Mucosa of descending colon (tissue), 3 donors: ENCODE measurements at places on chromosomes 3 and 15. TPM values are rescaled to one million over a fixed set of nuclear protein-coding genes. Genes with fewer than 3 reads are reported as not detected.

DNA sequence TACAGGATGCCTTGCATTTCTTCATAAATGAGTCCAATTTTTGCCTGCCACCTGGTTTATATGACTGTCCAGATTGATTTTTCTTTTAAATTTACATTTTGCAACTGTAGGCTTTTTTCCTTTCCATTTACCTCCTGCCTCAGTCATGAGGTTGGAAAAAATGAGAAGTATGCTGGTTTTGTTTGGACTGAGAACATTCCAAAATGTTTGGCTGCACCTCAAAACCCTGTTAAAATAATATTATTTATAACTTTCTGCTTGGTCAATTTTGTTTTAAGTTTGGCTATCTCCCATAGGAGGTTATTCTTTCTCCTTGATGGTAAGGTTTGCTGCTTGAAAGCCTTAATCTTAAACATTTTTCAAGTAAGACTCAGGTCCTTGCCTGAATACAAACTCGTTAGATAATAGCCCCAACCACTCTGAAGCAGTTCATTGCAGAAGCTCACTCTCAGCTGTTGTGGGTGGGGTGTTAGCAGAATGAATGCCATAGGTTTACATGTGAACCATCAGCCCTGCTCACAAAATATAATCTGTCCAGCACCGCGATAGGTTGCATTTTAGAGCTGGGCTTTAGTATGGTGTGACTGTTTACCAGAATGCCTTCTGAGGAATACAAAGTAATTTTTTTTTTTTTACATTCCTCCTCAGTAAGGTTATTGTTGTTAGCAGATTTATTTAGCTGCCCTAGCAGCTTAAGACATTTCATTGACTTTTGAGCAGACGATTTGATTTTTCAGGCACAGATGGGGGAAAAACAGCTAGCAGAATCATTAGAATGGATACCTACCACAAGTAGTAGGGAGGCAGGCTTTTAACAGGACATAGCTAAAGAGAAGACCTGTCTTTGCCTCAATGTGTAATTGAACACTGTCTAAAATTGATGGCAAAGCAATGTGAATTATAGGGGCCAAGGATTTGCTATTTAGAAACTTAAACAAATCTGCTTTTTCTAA is 630.8 kb upstream of the KCNMB2 start:
- DNase-seq = no peak

- no peak for DNase-seq
Observed at GRCh38 chr3:146991907-146992306, 386.8 kb upstream of the PLSCR5 start.

DNA sequence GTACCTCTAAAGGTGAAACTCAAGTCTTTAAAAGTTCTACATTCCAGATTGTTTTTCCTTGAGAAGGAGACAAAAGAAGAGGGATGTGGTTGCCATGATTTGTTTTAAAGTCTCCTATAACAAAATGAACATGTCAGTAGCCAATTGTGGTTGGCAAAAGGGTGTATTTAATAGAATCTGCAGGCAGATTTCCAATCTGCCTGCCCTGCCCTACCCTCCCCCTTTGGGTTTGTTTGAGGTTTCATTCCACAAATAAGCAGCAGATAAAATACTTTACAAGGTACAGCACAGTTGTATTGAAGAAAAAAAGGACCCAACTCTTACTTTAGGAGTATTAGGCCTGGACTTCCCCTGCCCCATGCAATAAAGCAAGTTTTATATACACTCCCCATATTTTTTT is 59.5 kb downstream of the MLH1 start:
- DNase-seq = no peak

The CCR8 gene
- total RNA-seq = 0.36 TPM

DNA sequence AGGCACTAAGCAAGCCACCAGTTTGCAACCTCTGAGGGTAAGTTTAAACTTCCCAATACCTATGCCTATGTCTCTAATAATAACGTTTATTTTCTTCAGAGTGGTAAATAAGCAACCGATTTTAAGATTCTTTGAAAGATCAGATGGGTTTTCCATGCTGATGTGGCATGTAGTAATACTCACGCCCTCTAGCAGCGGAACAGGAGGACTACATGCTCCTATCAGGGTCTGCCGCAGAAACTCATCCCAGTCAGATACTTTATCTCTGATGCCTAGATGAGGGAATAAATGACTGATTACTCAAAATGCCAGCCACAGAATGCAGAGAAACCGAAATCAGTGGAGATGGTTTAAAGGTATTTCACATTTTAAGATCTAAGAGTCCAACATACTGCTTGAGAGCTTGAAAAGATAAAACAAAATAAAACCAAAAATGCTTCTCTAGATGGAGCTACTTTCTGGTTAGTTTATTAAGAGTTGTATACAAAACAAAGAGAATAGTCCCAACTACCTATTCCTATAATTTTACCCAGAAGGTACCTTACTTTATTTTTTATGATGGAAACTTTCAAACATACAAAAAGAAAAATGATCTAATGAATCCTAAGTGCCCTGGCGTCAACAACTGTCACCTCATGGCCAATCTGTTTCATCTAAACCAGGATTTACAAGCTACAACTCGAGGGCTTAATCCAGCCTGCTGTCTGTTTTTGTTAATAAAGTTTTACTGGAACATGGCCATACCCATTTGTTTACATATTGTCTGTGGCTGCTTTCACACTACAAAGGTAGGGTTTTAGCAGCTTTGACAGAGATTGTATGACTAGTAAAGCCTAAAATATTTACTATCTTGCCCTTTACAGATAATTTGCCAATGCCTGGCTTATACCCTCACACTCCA is 37.5 kb upstream of the STIMATE start:
- DNase-seq = no peak

The CX3CR1 gene
- 0.70 TPM for total RNA-seq

GRCh38 chr3:194077602-194078001 is 58.3 kb upstream of the HES1 start:
- no peak for DNase-seq

The BOC gene
- 12.1 TPM for total RNA-seq

The GHSR gene
- total RNA-seq = not detected

- no peak for DNase-seq
Observed at GRCh38 chr3:128559486-128560225, 66.7 kb upstream of the GATA2 start.

DNA sequence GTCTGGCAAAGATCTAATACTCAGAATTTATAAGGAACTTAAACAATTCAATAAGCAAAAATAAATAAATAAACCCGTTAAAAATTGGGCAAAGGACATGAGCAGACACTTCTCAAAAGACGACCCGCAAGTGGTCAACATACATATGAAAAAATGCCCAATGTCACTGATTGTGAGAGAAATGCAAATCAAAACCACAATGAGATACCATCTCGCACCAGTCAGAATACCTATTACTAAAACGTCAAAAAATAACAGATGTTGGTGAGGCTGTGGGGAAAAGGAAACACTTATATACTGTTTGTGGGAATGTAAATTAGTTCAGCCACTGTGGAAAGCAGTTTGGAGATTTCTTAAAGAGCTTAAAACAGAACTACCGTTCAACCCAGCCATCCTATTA is 188.0 kb upstream of the MRPL3 start:
- DNase-seq = no peak

The TM2D3 gene
- total RNA-seq = 54.0 TPM

The GUCA1C gene
- total RNA-seq = not detected

The ECE2 gene
- not detected for total RNA-seq

- no peak for DNase-seq
Observed at GRCh38 chr15:88428053-88428452, 39.1 kb downstream of the MRPL46 start.

The AMOTL2 gene
- 17.9 TPM for total RNA-seq

The CD276 gene
- total RNA-seq = 26.2 TPM

DNA sequence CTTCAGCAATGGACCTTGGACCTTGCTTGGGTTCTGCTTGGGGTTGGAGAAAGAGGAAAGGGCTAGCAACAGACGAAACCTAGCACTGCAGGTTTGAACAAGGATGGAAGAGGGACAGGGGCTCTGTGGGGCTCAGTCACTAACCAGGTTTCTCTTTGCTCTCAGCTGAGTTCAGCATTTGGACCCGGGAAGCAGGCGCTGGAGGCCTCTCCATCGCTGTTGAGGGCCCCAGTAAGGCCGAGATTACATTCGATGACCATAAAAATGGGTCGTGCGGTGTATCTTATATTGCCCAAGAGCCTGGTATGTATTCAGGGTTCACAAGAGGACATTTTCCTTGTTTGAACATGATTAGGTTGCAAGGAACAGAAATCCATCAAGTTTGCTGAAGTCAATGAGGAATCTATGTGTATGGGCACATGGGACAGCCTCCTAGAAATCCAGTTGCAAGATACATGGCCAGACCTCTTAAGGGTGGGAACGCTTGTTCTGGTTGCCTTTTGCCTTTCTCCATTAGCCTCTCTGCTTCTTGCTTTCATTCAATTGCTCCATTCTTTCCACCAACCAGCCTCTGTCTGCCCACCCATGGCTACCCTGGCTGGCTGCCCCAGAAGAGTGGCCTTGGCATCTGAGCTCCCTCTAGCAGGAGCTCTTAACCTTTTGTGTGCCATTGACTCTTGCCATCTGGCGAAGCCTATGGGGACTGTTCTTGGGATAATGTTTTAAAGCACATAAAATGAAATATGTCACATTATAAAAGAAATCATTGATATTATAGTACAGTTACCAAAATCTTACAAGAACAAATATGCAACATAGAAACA is 55.9 kb downstream of the DNASE1L3 start:
- no peak for DNase-seq

- no peak for DNase-seq
Observed at GRCh38 chr15:93848490-93848889, 382.9 kb upstream of the MCTP2 start.

DNA sequence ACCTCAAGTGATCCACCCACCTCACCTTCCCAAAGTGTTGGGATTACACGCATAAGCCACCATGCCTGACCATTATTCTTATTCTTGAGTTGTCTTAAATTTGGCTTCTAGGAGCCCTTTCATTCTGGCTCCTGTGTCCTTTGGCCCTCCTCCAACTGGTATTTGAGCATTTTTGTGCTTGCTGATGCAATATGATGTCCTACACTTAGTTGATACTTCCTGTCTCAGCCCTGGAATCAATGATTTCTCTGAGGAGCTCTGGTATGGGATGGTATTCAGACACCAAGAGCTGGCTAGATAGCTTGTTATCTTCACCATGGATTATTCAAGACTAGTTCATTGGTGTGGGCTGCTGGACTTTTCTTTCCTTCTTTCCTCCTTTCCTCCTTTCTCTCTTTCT is 25.4 kb downstream of the ZNF621 start:
- DNase-seq = no peak

GRCh38 chr3:34696831-34697230 is 898.4 kb downstream of the PDCD6IP start:
- DNase-seq = no peak

GRCh38 chr3:53729159-53729558 is 117.1 kb downstream of the CHDH start:
- no peak for DNase-seq

The WNT5A gene
- total RNA-seq = 5.9 TPM

- no peak for DNase-seq
Observed at GRCh38 chr3:107098864-107099263, 278.4 kb upstream of the CCDC54 start.

The GOLGA8N gene
- 10.5 TPM for total RNA-seq

GRCh38 chr3:70531063-70531657 is 218.7 kb upstream of the MDFIC2 start:
- no peak for DNase-seq

DNA sequence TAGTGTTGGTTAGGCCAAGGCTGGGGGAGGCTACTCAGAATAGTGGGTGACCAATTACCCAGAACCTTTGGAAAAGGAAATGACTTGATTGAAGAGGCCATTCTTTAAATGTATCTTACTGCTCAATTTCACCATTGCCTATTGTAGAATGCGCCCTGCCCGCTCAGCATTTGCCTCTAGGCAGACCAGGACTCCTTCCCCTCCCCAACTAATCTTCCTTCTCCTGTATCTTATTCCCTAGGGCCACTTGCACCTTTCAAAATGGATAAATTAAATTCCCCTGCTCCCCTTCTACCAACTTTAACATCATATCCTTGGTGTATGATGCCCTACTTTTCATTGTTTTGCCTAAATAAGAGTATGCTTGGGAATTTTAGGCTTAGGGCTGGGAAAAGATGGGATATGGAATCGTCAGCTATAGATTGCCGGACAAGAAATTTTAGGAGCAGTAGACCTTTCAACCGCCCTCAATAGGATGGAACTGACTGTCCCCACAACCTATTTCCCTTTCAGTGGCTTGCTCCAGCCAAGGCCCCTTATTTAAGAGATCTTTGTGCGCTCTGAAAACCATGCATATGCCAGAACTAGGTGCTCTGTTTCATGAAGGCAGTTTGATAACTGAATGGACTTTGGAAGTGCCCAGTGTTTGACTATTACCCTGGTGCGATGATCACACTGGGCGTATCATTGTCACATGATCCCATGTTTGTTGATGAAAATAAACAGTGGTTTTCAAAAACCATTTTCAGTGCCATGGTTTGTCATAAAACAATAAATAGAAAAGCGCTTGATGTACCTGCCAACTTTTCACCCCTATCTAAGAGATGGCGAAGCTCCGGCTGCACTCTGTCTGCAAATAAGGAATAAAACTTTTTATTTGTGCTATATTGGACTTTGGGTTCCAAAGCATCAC is 74.3 kb upstream of the TSEN2 start:
- DNase-seq = peak; percentile 37

GRCh38 chr15:39000008-39000734 is 435.6 kb upstream of the RASGRP1 start:
- DNase-seq = no peak

DNA sequence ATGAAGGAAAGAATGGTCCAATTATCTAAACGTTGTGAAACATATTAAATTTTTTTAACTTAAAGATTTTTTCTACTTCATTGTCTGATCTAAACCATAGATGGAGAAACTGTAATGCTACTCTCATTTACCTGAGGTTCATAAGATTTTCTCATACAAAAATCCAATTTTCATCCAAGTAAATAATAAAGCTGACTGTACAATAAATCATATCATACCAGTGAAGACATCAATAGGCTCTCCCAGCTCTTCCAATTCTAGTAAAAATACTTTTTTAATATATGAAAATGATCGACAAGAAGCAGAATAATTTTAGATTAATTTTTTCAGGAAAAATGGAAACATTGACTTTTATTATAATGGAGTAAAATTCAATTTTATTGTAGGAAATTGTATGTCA is 260.8 kb downstream of the GABRG3 start:
- DNase-seq = no peak
